ENCODE measurements at places on chromosomes 6 and 20. TPM values are rescaled to one million over a fixed set of nuclear protein-coding genes. Genes with fewer than 3 reads are reported as not detected.

Gene BMP5
- 3.4 TPM for total RNA-seq

Gene ZBP1
- total RNA-seq, result 0.51 TPM

GRCh38 chr6:51472745-51473487 lies 614.5 kb downstream of the PKHD1 start:
- no peak for DNase-seq

Gene TCP11
- not detected for total RNA-seq

Gene CITED2
- total RNA-seq, result 155 TPM

GRCh38 chr20:57647933-57648785 lies 27.9 kb upstream of the ZBP1 start:
- no peak for DNase-seq

Gene FERMT1
- 1.4 TPM for total RNA-seq

DNA sequence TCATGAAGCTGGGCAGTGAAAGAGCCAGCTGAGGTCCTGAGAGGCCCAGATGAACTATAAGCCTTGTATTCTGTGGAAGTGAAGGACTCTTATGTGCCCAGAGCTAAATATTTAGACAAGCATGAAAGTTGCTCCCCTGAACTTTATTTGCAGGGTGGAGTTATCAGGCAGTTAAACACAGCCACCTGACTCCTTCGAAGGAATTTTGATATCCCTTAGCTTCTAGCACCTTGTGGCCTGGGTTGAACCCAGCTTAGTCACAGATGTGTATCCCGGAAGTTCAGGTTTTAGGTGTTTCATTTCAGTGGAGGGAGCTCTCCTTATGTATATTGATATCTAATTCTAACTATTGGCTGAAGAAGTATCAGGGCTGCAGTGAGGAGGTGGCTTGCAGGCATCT lies 20.4 kb downstream of the NR2E1 start:
- DNase-seq, result no peak

DNA sequence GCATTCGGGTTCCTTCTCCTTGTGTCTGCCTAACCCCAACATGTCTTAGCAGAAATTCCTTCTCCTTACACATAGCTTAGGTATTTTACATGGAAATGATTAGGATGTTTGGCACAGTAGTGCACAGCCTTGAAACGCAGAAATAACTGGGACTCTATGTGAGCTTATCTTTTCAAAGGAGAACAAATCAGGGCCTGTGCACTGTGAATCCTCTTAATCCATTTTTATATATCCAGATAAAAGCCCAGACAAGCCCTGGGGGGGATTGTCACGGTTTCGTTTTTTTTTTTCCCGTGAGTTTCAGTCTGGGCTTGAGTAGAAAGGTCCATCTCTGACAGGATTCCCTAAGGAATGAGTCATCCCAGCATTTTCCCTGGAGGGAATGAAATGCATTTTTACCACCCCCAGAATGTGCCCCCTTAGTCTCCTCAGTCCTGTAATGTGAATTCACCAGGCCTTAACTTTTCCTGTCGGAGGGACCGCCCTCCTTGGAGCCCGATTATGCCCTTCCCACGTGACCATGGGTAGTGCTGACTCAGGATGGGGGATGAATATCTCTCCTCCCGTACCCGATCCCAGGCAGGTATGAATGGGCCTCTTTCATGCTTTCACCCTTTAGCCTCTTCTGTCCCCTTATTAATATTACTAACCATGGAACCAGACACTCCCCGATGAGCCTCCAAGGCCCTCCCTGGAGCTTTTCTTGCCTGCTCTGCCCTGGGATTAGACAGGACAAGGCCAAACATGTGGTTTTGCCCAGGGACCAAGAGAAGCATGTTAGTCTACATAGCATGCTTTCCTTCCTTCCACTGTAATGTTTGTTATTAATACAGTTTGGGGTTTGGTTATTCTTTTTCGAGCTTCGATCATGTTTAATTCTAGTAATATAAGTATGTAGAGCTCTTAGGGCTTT lies 23.9 kb upstream of the NAA20 start:
- peak; percentile 60 for DNase-seq

DNA sequence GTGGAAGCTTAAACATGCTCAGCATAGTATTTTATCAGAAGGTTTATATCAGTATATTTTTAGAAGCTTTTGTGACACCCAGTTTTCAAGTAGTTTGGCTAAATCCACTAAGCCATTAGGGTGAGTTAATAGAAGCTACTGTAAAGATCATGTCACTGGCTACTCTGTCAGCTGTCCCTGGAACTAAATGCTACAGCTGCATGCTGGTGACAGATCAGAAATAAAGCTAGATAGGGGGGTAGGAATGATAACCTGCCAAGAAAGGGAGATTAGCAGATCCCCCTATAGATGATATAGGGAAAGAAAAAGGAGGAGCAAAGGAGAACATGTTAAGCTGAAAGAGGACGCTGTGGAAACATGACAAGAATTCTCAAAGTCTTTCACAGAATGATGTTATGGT lies 363.2 kb downstream of the QKI start:
- no peak for DNase-seq

GRCh38 chr6:127404133-127404532 lies 55.1 kb downstream of the KIAA0408 start:
- no peak for DNase-seq
